ENCODE measurements at places on chromosomes 3 and 15.

- DNase-seq: no peak
Measured at GRCh38 chr15:61639491-61639890, 410.4 kb upstream of the RORA start.

GRCh38 chr3:122760453-122761271, 33.0 kb downstream of the HSPBAP1 start:
- no peak for DNase-seq

- no peak for DNase-seq
Measured at GRCh38 chr15:94083467-94084052, 147.8 kb upstream of the MCTP2 start.

- no peak for DNase-seq
Measured at GRCh38 chr3:153688301-153689120, 432.7 kb upstream of the ARHGEF26 start.

- no peak for DNase-seq
Measured at GRCh38 chr3:188320757-188321156, 166.8 kb downstream of the LPP start.

GRCh38 chr15:89442671-89443307, 53.6 kb downstream of the RHCG start:
- DNase-seq: no peak

GRCh38 chr3:108985844-108986243, 32.2 kb upstream of the GUCA1C start:
- DNase-seq: no peak
